ENCODE measurements at places on chromosomes 5 and 9.

- DNase-seq: no peak
These were observed 164.8 kb downstream of the COMMD10 start for GRCh38 chr5:116249648-116250047.

GRCh38 chr5:117779171-117779570 is 1204.5 kb upstream of the SEMA6A start:
- no peak for DNase-seq

- no peak for DNase-seq
These were observed 81.8 kb downstream of the SHC3 start for GRCh38 chr9:89096807-89097206.

DNA sequence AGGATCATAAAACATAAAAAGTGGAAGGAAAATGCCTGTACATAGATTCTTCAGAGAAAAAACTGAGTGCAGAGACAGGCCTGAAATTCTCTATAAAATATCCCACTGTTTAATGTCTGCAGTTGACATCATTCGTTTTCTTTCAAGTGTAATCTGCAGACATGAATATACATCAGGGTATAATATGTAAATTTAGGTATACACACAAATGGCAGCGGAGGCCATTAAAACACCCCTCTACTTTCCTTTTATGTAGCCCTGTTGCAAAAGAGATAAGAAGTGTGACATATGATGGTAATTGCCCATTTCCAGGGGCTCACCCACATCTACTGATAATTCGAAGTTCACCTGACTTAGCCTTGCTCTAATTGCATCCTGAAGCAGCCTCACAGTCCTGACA is 164.3 kb downstream of the SLC24A2 start:
- no peak for DNase-seq

DNA sequence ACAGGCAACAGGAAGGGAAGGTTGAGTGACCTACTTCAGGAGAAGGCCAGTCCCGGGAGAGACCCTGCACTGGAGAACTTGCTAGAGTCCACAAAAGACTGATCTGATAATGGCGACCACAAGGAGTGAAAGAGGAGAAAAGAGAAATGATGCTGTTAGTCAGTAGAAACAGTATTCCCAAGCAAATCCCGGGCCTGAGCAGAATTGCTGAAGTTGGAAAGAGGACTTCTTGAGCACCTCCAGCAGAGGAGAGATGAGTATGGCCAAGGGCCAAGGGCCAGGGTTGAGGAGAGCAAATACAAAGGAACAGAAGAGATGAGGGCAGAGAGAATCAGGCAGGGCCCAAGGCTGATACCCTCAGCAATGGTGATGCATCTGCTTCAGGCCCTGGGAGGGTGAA is 392.2 kb downstream of the EBF1 start:
- no peak for DNase-seq

- DNase-seq: peak; percentile 19
These were observed 27.7 kb upstream of the SSBP2 start for GRCh38 chr5:81778642-81779041.

DNA sequence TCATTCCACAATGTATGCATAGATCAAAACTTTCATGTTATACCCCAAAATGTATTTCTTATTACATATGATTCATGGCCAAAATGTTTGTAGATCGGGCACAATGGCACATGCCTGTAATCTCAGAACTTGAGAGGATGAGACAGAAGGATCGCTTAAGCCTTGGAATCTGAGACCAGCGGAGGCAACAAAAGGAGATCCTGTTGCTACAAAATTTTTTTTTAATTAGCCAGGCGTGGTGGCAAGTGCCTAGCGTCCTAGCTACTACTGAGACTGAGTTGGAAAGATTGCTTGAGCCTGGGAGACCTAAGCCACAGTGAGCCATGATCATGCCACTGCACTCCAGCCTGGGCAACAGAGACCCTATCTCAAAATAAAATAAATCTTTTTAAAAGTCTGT is 89.9 kb downstream of the MAPKAP1 start:
- no peak for DNase-seq

- no peak for DNase-seq
These were observed 34.0 kb downstream of the NKD2 start for GRCh38 chr5:1042626-1043025.

- no peak for DNase-seq
These were observed 235.7 kb downstream of the TUSC1 start for GRCh38 chr9:25442526-25442925.

- DNase-seq: no peak
These were observed 40.8 kb upstream of the ROPN1L start for GRCh38 chr5:10400831-10401230.

- DNase-seq: no peak
These were observed 67.5 kb upstream of the PIK3R1 start for GRCh38 chr5:68148096-68148495.

Measured in KBM-7 (cell line).